Small intestine (tissue), 16 donors: ENCODE measurements at places on chromosomes 6 and 20. TPM values are rescaled to one million over a fixed set of nuclear protein-coding genes. Genes with fewer than 3 reads are reported as not detected.

GRCh38 chr6:139778688-139779087 is 404.2 kb upstream of the CITED2 start:
- DNase-seq: no peak
- H3K4me1 ChIP-seq: no peaks in the 10 kb centered on the region
- H3K27me3 ChIP-seq: no peaks in the 10 kb centered on the region
- H3K4me3 ChIP-seq: no peak overlapping the region
- no peaks in the 10 kb centered on the region for H3K36me3 ChIP-seq

- H3K36me3 ChIP-seq: no peaks in the 10 kb centered on the region
- H3K27ac ChIP-seq: no peak overlapping the region
- DNase-seq: no peak
- no peaks in the 10 kb centered on the region for H3K4me1 ChIP-seq
- H3K27me3 ChIP-seq: no peaks in the 10 kb centered on the region
Measured at GRCh38 chr6:56199956-56200355, 47.4 kb downstream of the COL21A1 start.

- H3K27ac ChIP-seq: peak overlapping the region; percentile 71
- no peaks in the 10 kb centered on the region for H3K36me3 ChIP-seq
- DNase-seq: peak; percentile 43
- H3K4me3 ChIP-seq: no peak overlapping the region
Measured at GRCh38 chr6:134295953-134296553, 21.9 kb downstream of the SGK1 start.

- no peaks in the 10 kb centered on the region for H3K36me3 ChIP-seq
- no peaks in the 10 kb centered on the region for H3K4me1 ChIP-seq
- no peak overlapping the region for H3K4me3 ChIP-seq
- no peak overlapping the region for H3K27ac ChIP-seq
- H3K27me3 ChIP-seq: no peaks in the 10 kb centered on the region
Measured at GRCh38 chr6:72873433-72873832, 251.6 kb downstream of the KCNQ5 start.

GRCh38 chr6:78999737-79000136 is 78.3 kb downstream of the PHIP start:
- H3K27me3 ChIP-seq: no peaks in the 10 kb centered on the region
- no peak overlapping the region for H3K4me3 ChIP-seq
- H3K4me1 ChIP-seq: no peaks in the 10 kb centered on the region
- peaks cover 18% of the 10 kb centered on the region for H3K36me3 ChIP-seq
- DNase-seq: no peak

DNA sequence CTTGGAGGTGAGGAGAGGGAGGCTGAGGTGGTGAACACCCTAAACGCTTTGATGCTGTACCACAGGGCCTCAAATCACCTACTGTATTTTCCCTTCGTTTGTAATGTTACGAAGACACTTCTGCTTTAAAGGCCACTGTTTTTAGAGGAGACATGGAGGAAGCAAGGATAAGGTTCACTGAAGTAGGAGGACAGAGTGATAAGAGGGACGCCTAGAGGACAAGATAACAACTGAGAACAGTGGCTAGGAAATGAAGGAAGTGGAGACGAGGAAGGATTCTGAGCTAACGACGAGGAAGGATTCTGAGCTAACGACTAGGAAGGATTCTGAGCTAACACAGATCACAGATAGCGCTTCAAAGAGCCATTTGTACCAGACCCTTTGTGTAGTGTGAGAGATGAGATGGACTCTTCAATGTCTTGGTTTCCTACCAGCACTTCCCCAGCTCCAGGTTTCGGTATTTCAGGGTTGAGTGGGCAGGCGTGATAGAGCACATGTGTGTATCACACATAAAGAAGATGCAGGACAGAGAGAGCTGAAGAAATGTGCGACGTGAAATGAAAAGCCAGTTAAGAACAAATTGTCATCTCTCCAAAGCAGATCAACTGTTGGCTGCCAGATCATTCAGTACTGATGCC is 7.5 kb downstream of the SF3B5 start:
- H3K4me3 ChIP-seq: no peak overlapping the region
- DNase-seq: no peak
- no peaks in the 10 kb centered on the region for H3K27me3 ChIP-seq
- H3K27ac ChIP-seq: no peak overlapping the region
- no peaks in the 10 kb centered on the region for H3K4me1 ChIP-seq

DNA sequence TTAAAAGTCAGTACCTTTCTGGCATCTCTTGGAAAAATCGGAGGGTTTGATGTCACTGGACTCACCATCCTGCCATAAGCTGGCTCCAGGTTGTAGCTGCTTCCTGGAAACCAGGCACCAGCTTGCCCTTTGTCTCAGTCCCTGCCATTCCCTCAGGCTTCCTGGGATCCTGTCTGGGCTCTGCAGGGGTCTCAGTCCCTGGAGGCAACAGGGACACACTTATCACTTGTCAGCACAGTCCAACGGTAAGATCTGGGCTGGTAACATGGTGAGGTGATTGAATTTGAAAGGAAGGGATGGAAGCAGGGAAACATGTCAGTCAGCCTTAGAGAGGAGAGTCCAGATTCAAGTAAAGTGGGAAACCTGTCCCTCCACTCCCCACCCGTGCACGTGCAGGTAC is 147.6 kb upstream of the ECI2 start:
- H3K27ac ChIP-seq: no peak overlapping the region
- no peaks in the 10 kb centered on the region for H3K36me3 ChIP-seq
- H3K27me3 ChIP-seq: no peaks in the 10 kb centered on the region
- no peak overlapping the region for H3K4me3 ChIP-seq
- no peak for DNase-seq

- no peak overlapping the region for H3K4me3 ChIP-seq
- peak; percentile 44 for DNase-seq
- no peaks in the 10 kb centered on the region for H3K27me3 ChIP-seq
- peaks cover 5% of the 10 kb centered on the region for H3K4me1 ChIP-seq
- H3K36me3 ChIP-seq: no peaks in the 10 kb centered on the region
Measured at GRCh38 chr6:42569102-42570028, 5.5 kb downstream of the UBR2 start.

GRCh38 chr6:5752391-5752680 is 254.4 kb downstream of the NRN1 start:
- no peaks in the 10 kb centered on the region for H3K36me3 ChIP-seq
- H3K27me3 ChIP-seq: no peaks in the 10 kb centered on the region
- DNase-seq: no peak
- no peak overlapping the region for H3K27ac ChIP-seq
- no peak overlapping the region for H3K4me3 ChIP-seq

GRCh38 chr20:34512955-34513419 is 3.2 kb upstream of the DYNLRB1 start:
- DNase-seq: peak; percentile 40
- H3K27me3 ChIP-seq: no peaks in the 10 kb centered on the region
- H3K27ac ChIP-seq: no peak overlapping the region
- peaks cover 2% of the 10 kb centered on the region for H3K4me1 ChIP-seq

GRCh38 chr20:50820515-50821256 is 25.8 kb downstream of the BCAS4 start:
- no peak overlapping the region for H3K4me3 ChIP-seq
- H3K36me3 ChIP-seq: no peaks in the 10 kb centered on the region
- H3K4me1 ChIP-seq: no peaks in the 10 kb centered on the region
- no peak overlapping the region for H3K27ac ChIP-seq
- H3K27me3 ChIP-seq: no peaks in the 10 kb centered on the region

DNA sequence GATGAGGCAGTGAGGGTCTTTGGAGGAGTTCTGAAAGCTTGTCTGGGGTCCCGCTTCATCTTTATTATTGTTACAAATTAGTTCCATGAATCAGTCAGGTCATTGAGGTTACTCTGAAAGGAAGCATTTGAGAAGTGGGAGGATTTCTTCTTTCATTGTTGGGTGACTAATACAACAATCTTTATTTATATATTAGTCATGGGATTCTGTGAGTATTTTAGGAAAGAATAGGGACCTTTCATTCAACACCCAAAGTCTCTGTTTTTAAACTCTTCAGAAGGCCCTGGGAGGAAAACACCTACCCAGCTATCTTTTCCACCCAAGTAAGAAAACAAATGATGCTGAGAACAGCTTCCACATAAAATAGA is 98.3 kb downstream of the SOD2 start:
- H3K4me3 ChIP-seq: no peak overlapping the region
- H3K27me3 ChIP-seq: no peaks in the 10 kb centered on the region
- H3K36me3 ChIP-seq: no peaks in the 10 kb centered on the region
- H3K4me1 ChIP-seq: no peaks in the 10 kb centered on the region

DNA sequence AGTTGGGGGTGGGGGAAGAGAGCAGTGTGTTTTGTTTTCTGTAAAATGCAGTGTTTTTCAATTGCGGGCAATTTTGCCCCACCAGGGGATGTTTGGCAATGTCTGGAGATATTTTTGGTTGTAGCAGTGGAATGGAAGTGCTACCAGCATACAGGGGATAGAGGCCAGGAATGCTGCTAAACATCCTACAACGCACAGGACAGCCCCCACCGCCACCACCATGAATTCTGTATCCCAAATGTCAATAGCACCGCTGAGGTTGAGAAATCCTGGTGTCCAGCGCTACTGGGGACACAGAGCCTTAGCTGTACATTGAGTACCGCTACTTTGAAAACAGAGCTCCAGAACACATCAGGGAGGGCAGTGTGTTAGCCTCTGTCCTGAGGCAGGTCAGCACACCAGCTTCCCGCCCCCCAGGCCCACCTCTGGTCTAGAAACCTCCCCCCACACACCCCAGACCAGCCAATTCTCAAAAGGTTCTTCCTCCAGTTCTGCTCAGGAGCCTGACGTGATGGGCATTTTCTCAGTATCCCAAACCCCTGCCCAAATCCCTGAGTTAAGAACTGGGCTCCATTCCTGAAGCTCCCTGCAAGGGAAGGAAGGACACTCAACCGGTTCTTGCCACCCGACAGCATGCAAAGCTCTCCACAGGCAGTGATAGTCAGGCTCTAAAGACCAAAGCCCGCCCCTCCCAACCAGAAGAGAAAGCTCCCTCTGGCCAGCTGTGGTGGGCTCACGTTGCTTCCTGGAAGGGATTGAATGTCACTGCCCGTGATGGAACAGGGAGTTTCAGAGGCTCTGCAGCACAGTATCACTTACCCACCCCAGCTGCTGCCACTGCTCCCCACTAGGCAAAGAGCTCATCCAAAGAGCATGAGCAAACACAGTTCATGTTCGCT is 321.5 kb upstream of the JARID2 start:
- no peaks in the 10 kb centered on the region for H3K27me3 ChIP-seq
- no peak overlapping the region for H3K4me3 ChIP-seq
- DNase-seq: no peak
- no peak overlapping the region for H3K27ac ChIP-seq

GRCh38 chr6:121800047-121800446 is 364.6 kb downstream of the GJA1 start:
- H3K27me3 ChIP-seq: no peaks in the 10 kb centered on the region
- DNase-seq: no peak
- no peaks in the 10 kb centered on the region for H3K4me1 ChIP-seq

DNA sequence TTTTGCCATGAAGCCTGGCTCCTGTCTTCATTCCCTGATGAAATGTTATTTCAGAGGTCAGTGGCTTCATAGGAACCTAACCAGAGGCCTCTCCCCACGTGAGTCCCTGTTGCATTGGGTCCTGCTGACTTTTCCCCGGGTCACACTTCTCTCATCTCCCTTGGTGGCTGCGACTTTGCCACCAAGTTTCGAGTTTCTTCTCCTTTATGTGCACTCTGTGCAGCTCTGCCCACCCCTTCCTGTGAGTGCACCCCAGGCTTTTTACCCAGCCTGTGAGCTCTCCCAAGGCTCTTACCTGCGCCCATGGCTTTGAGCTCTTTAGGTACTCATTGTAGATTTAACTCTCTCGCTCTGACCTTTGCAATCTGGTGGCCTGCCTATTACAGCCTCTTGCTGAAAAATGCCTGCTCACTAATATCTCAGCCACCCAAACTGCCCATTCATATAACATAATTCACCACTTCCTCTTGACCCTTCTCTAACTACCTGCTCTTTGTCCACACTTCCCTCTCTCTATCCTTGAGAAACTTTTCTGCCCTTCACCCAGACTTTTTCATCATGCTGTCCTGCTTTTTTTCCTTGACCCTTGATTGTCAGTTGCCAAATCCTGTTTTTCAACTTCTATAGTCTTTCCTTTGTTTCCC is 105.9 kb downstream of the SASH1 start:
- H3K4me3 ChIP-seq: no peak overlapping the region
- no peak for DNase-seq
- no peak overlapping the region for H3K27ac ChIP-seq

- no peak overlapping the region for H3K27ac ChIP-seq
- no peaks in the 10 kb centered on the region for H3K27me3 ChIP-seq
- no peaks in the 10 kb centered on the region for H3K36me3 ChIP-seq
- no peak for DNase-seq
- H3K4me1 ChIP-seq: no peaks in the 10 kb centered on the region
Measured at GRCh38 chr6:4636191-4636880, 139.9 kb upstream of the CDYL start.

- H3K27ac ChIP-seq: no peak overlapping the region
- DNase-seq: no peak
- H3K4me3 ChIP-seq: no peak overlapping the region
- H3K36me3 ChIP-seq: no peaks in the 10 kb centered on the region
Measured at GRCh38 chr6:105859457-105859856, 226.7 kb upstream of the PRDM1 start.

GRCh38 chr6:48985025-48985424 is 478.0 kb downstream of the MMUT start:
- DNase-seq: no peak
- H3K36me3 ChIP-seq: no peaks in the 10 kb centered on the region
- H3K4me3 ChIP-seq: no peak overlapping the region
- H3K27me3 ChIP-seq: no peaks in the 10 kb centered on the region

GRCh38 chr6:26304797-26305640 is 60.0 kb upstream of the BTN3A2 start:
- peak; percentile 70 for DNase-seq
- no peaks in the 10 kb centered on the region for H3K36me3 ChIP-seq
- no peak overlapping the region for H3K4me3 ChIP-seq
- H3K4me1 ChIP-seq: no peaks in the 10 kb centered on the region

DNA sequence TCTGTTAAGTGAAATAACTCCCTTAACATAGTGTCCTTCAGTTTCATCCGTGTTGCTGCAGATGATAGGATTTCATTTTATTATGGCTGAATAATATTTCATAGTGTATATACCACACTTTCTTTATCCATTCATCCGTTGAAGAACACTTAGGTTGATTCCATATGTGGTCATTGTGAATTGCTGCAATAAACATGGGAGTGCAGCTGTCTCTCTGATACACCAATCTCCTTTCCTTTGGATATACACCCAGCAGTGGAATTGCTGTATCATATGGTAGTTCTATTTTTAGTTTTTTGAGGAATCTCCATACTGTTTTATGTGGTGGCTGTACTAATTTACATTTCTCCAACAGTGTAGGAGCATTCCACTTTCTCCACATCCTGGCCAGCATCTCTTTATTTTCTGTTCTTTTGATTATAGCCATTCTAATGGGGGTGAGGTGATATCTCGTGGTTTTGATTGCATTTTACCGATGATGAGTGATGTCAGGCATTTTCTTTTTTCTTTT is 193.2 kb downstream of the SLC16A10 start:
- H3K4me3 ChIP-seq: no peak overlapping the region
- no peak for DNase-seq
- H3K36me3 ChIP-seq: peaks cover 5% of the 10 kb centered on the region
- H3K27ac ChIP-seq: no peak overlapping the region

- H3K4me3 ChIP-seq: no peak overlapping the region
- H3K27me3 ChIP-seq: no peaks in the 10 kb centered on the region
- H3K27ac ChIP-seq: no peak overlapping the region
- H3K4me1 ChIP-seq: peaks cover 8% of the 10 kb centered on the region
- DNase-seq: no peak
Measured at GRCh38 chr6:26657256-26657655, 2.3 kb downstream of the ZNF322 start.

Gene HDGFL1
- polyA plus RNA-seq: not detected

Gene RUNX2
- 0.81 TPM for polyA plus RNA-seq

Gene RNF5
- polyA plus RNA-seq: 106 TPM

Gene RTF2
- polyA plus RNA-seq: 82.5 TPM

Gene SUMO4
- polyA plus RNA-seq: not detected

Gene SGK2
- 17.6 TPM for polyA plus RNA-seq

Gene PRDM1
- 2.3 TPM for polyA plus RNA-seq
